Gastrocnemius medialis (tissue), 4 donors: ENCODE measurements at places on chromosomes 12 and 14. TPM values are rescaled to one million over a fixed set of nuclear protein-coding genes. Genes with fewer than 3 reads are reported as not detected.

DNA sequence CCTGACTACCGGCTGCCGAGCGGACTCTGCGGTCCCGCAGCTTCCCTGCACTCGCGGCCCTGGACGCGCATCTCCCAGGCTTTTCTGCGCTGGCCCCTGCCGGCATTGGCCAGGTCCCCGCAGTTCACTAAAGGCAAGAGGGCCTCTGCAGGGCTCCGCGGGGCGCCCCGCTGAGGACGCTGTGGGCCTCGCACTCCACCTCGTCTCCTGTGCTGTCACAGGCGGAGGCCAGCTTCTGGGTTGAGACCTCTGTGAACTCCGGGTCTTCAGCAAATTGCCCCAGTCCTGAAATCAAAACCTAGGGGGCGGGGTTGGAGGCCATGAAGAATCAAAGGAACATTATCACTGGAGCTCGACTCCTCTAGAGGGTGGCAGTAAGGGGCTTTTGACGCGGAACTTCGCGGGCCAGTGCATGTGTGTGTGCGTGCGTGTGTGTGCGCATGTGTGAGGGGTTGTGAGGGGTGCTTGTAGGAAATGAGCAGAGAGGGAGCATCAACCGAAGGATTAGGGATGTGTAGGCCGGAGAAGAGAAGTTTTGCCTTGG lies 68.5 kb upstream of the CAPRIN2 start:
- peak overlapping the region; percentile 52 for H3K4me3 ChIP-seq
- H3K27ac ChIP-seq, result peak overlapping the region; percentile 34
- H3K4me1 ChIP-seq, result no peaks in the 10 kb centered on the region
- no peaks in the 10 kb centered on the region for H3K36me3 ChIP-seq
- no peak for DNase-seq

- H3K4me1 ChIP-seq, result no peaks in the 10 kb centered on the region
- H3K36me3 ChIP-seq, result no peaks in the 10 kb centered on the region
- no peaks in the 10 kb centered on the region for H3K27me3 ChIP-seq
- H3K4me3 ChIP-seq, result no peak overlapping the region
- no peak overlapping the region for H3K27ac ChIP-seq
- DNase-seq, result no peak
Measured at GRCh38 chr12:98856897-98857540, 211.9 kb downstream of the APAF1 start.

- peak overlapping the region; percentile 34 for H3K4me3 ChIP-seq
- DNase-seq, result peak; percentile 61
- no peaks in the 10 kb centered on the region for H3K36me3 ChIP-seq
- H3K27me3 ChIP-seq, result peaks cover 5% of the 10 kb centered on the region
- peak overlapping the region; percentile 44 for H3K27ac ChIP-seq
Measured at GRCh38 chr12:110844551-110845338, 2.0 kb upstream of the CCDC63 start.

GPR84 gene
- not detected for total RNA-seq

CPNE6 gene
- total RNA-seq, result not detected
